Stimulated activated CD4-positive, alpha-beta T cell treated with anti-CD3 and anti-CD28 coated beads, Interleukin-15, amount 100 ng/mL, for 1 hour (primary cell): ENCODE measurements at places on chromosomes 5 and 9.
A peak's percentile ranks its signal among the peaks of the same experiment; 100 is the strongest.

GRCh38 chr9:89363921-89364665 is 45.8 kb downstream of the SECISBP2 start:
- no peak for DNase-seq

DNA sequence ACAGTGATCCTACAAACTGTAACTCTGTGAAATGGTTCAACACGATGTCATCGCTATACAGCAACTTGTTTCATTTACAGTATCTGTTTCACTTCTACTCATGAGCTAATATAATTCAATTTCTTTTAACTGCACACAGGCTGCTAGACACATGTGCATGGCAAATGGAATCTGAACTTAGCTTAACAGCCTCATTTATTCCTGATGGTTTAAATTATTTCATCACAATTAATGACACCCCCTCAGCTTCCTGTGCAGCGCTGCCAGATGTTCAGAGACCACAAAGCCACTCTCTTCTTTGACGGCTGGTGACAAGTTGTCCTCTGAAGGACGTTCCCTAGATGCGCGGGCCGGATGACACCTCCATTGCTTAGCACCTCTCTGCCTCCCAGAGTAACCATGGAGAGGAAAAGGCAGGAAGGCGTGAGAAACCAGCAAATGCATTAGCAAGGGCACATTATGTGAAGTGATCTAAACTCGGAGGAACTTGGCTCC is 191.1 kb downstream of the BNC2 start:
- no peak for DNase-seq

DNA sequence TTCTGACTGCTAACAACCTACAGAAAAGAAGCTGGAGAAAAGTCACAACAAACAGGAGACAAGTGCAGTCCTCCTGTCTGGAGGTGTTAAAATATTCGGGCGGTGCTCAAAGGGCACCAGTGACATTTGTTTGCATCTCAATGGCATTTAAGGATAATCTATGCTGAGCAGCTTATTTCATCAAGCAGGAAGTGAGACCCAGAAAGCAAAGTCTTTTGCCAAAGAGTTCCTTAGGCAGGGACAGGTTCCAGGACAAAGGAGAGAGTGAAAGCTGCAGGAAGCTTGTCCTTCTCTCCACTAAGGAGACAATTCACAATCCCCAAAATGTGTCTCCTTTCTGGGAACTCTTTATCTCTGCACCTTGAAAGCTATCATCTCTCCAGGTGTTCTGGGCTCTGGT is 38.7 kb upstream of the CDK20 start:
- DNase-seq: no peak

- no peak for DNase-seq
Observed at GRCh38 chr5:32780508-32780919, 69.4 kb downstream of the NPR3 start.

- DNase-seq: no peak
Observed at GRCh38 chr9:120996409-120996808, 53.7 kb downstream of the C5 start.

DNA sequence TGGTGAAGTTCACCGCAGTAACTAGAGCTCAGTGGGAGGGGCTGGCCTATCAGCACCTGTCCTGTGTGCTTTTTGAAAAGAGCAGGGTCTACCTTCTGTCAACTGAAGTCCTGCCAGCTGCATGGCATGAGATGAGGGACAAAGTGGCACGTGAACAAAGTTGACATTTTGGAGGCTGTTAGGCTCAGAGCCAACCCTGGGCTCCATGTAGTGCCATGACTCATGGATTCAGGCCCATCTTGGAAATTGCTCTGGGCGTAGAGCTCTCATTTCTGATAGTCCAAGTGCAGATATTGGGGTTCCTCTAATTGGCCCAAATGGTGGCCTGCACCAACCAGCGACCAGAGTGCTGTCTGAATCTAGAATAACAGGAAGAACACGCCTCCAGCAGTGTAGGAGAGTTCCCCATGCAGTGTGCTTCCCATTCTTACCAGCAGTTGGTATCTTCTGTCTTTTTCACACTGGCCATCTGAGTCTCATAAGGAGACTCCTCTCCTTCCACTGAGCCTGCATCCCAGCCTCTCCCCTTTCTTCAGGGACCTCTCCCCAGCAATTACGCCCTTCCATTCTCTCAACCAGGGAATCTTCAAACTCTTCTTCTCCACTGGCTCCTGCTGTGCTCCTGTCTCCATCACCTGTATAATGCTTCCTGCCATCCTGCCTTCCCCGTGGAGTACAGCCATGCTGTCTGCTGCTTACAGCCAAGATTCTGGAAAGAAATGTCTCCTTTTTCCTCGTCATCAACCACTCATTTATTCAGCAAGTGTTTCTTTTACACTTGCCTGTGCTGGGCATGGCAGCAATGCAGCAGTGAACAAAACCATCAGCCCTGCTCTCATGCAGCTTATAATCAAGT is 30.4 kb downstream of the IRF1 start:
- no peak for DNase-seq

- no peak for DNase-seq
Observed at GRCh38 chr5:120361941-120362340, 102.2 kb upstream of the PRR16 start.

GRCh38 chr9:5582835-5583195 is 46.1 kb upstream of the RIC1 start:
- no peak for DNase-seq

DNA sequence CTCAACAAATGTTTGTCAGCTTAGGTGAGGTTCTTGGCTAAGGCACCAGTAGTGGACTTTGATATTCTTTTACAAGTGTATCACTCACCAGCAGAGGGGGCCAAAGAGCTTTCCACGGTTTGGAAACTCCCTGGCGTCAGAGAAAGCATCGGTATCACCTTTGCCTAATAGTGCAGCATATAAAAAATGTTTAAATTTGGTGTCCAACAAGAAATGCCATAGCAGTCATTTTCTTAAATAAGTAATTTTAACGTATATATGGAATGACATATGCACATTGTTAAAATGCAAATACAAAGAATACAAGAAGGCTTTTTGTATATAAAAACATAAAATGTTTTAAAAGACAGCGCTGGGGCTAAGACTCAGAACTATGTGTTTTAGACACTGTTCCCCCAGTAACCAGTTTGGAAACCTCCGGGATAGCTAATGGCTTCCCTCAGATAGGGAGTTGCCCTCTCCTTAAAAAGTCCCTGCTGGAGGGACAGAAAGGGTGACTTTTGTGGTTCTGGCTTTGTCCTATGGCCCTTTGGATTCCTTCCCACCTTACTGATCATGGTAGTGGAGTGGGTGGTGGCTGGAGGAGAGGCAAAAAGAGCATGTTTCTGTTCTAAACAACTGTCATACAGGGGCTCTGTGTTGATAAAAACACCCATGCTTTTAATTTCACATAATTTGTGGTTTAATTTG is 124.6 kb downstream of the GPBP1 start:
- DNase-seq: peak; percentile 58

DNA sequence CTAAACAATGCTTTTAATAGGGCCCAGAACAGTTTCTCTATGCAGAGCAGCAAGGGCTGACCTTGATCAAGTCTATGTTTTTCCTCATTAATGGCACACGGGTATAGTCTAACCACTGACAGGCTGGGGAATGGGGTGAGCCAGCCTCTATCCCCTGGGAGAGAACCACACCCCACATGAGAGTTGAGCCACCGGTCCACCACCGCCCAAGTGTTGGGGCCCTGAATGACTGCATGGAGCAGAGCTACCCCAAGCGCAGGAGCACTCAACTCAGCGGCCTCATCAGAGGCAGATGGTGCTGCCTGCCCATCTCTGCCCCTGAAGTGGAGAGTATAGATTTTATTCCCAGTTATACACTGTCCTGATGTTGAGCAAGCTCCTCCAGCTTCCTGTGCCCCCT is 247.9 kb upstream of the IRX1 start:
- no peak for DNase-seq

DNA sequence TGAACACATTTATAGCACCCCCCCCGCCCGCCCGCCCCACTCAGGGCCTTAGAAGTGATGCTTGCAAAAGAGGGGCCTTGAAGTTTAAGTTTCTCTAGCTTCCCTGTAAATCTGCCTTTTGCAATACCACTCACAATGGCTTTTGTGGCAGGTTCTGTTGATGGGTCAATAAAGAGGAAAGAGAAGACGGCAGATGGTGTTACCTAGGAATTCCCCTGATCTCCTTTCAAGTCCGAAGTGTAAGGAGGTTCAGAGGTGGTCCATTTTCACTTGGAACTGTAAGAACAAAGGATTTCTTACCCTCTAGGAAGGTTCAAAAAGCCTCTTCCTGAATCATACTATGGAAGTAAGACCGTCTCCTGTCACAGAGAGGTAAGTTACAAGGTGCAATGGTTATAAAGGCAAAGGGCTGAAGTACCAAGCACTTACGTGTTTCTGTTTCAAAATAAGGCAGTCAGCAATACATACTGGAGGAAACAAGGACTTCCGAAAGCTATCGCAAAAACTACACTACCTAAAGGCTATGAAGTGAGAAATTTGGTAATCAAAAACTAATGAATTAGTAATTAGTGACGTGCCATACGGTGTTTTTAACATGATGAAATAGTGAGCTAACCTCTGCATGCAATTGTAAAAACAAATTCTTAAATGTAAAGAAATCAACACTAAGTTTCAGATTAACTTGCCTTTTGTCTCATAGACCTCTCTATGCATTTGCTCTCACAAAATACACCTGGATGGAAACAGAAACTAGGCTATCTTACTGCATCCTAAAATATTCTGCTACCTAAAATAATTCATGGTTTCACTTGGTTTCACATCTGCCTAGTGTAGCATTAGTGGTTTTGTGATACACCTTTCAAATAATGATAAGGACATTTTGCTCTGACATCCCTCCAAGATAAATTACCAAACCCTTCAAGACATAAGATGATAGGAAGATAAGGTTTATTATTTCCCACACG is 589.4 kb upstream of the FAM174A start:
- no peak for DNase-seq

DNA sequence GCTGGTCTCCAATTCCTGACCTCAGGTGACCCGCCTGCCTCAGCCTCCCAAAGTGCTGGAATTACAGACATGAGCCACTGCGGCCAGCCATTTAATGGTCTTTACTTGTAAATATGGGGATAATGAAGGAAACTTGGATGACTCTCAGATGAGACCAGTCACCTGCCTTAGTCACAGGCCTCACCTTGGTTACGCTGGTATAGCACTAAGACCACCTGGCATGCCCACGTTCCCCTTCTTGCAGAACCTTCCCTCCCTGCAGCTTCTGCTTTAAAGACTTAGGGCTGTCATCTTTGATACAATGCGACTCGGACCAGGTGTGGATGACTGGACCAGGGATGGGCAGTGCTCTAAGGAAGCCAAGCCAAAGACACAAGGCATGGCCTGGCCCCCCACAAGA is 629.9 kb downstream of the CCDC171 start:
- DNase-seq: no peak

GRCh38 chr9:137317718-137318511 is 15.8 kb upstream of the NRARP start:
- DNase-seq: no peak

DNA sequence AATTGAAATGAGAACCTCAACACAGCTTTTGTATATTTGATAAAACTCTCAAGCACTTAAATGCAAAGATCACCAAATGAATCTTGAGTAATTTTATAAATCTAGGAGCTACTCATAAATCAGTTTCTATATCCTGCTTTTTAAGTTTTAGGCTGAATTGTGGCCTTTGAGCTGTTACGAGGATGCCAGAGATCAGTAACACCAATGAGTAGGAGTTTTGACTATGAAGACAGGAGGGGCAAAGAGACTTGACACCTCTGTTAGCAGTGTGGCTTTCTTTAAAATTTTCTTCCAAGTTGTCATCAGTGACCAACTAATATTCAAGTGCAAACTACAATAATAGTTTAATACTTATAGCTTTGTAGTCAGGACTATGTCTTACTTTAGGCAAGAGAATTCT is 12.6 kb downstream of the PPIP5K2 start:
- no peak for DNase-seq

DNA sequence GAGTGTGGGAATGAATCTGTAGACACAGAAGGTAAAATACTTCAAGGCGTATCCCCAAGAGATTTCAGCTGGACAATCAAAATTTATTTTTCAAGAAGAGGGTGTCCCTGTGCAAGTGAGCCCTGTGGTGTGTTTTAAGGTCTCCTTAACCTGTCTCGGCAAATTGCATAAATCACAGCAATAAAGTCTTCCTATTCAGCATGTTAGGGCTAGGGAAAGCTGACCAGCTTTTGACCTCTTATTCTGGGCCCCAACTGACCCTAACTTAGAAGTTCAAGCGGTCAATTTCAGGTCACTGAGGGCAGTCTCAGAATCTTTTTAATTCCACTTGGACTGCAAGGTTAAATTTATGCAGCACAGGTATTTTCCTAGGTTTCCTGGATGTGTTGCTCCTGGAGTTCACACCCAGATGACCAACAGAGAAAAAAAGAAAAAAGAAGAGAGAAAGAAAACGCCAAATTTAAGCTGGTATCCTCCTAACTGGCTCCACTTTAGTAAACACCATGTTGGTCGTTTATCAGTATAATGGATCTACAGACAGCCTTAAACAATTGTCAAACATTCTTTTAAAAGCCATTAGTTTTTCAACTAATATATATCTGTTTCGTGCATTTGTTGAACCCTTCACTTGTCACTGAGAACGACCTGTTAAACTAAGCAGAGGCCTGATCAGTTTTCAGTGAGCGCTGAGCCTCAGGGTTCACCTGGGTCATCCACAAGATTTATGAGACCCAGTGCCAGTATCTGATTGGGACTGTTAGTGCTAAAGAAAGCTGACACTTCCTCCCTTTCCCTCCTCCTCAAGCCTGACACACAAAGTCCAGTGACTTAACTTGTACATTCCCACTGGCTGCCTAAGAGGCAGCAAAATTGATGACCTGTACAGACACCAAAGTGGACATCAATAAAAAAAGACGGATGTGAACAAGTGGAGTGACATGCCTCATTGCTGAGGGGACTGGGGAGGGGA is 546.1 kb downstream of the NR2F1-AS1 start:
- DNase-seq: no peak

GRCh38 chr5:57566914-57567313 is 84.3 kb upstream of the ACTBL2 start:
- DNase-seq: no peak

- no peak for DNase-seq
Observed at GRCh38 chr5:97297063-97297703, 114.1 kb upstream of the RIOK2 start.

DNA sequence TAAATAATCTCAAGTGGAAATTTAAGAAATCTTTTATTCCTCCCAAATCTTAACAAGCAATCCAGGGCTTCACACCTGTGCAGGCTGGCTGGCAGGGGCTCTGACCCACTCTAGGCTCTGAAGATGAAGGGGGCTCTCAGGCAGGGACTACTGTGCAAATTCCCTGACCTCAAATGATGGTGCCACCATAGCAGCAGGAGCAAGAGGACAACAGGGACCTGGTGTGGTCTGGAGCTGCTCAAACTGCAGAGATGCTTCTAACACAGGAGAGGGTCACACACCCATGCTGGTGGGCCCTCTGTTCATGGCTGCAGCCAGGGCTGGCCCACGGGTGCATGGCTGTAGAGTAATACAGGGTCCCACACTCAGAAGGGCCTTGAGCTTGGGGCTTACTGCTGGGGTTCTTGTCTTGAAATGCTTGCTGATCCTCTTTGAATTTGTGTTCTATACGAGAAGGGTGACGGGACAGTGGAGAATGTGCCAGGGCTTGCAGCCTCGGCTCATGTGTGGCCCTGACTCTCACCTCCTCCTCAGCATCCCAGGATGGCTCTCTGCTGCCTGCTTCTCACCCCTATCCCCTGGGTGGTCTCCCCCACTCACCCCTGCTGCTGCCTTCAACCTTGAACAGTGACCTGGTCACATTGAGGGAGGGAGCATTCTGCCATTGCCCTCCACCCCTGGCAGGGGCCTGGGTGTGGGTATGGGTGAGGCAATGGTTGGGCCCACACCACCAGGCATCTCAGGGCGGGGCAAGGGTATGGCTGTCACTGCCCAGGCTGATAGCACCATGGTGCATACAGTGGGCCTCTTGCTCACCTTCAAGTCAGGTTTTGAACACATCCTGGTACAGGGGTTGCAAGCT is 191.7 kb downstream of the FSTL4 start:
- DNase-seq: no peak

GRCh38 chr5:52560366-52560765 is 227.3 kb upstream of the ITGA1 start:
- no peak for DNase-seq
